Activated naive CD8-positive, alpha-beta T cell treated with anti-CD3 and anti-CD28 coated beads, Interleukin-2, amount 50 U/mL, for 16 hours (primary cell): ENCODE measurements at places on chromosomes 4 and X.
A peak's percentile ranks its signal among the peaks of the same experiment; 100 is the strongest.

DNA sequence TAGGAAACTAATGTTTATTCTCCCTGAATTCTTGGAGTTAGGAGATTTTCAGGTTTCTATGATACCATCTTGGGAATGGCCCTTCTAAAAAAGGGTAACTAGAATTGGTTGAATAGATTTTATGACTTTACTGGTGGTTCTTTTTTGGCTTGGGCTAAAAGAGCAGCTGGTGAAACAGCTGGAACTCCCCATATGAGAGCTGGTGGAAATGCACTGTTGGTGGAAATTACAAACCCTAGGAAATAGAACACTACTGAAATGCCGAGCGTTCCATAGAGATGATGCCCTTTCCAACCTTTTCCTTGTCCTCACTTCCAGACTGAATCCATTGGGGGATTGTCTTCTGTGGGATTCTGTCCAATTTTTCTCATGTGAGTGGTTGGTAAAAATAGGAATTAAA, 139.5 kb downstream of the STIM2 start:
- DNase-seq, result no peak

- DNase-seq, result no peak
These were observed 52.8 kb upstream of the CD99 start for GRCh38 chrX:2638279-2638678.

DNA sequence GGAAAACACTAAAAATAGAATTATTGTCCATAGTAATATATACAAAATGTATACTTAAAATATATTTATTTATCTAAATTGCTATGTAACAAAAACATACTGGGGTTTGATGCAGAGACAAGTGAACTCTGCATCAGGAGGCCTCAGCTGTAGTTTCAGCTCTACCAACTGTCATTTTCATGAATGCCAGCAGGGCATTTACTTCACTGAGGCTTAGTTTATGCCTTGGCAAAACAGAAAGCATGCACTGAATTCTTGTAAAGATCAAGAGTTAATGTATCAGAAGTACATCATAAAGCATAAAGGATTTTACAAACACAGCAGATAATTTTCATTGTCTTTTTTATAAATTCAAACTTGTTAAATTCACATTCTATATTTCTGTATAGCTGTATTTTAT, 577.0 kb downstream of the C4orf33 start:
- DNase-seq, result no peak

- DNase-seq, result no peak
These were observed 662.0 kb upstream of the FRG1 start for GRCh38 chr4:189278597-189279165.

GRCh38 chrX:68114573-68115129, 318.6 kb downstream of the OPHN1 start:
- no peak for DNase-seq

GRCh38 chr4:119106036-119107000, 29.3 kb upstream of the MYOZ2 start:
- DNase-seq, result no peak

DNA sequence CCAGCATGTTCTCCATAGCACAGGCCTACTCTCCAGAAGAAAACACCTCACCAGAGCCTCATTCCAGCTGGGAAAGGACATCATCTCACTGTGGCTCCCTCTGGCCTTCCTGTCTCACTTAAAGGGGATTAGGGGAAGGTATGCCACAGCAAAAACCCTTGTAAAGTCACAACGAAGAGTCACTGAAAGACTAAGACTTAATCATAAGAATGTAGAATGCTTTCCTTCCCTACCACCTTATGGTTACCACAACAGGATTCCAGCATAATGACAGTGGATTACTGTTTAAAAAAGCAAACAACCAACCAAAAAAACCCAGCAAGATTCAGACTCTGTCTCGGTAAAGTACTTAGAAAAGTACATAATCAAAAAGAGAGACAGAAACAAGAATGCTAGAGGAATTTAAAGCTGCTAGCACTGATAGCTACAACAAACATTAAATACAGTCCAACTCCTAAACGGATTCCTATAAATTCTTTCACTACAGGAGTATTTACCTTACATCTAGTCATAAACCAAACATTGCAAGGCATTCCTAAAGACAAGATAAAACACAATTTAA, 75.1 kb downstream of the BANK1 start:
- no peak for DNase-seq

- DNase-seq, result no peak
These were observed 63.1 kb downstream of the RELL1 start for GRCh38 chr4:37623125-37623524.

GRCh38 chrX:46686003-46686645, 72.8 kb downstream of the SLC9A7 start:
- DNase-seq, result peak; percentile 1

- no peak for DNase-seq
These were observed 211.9 kb upstream of the EOLA2 start for GRCh38 chrX:150150076-150150779.

GRCh38 chrX:113868177-113868576, 715.7 kb upstream of the HTR2C start:
- DNase-seq, result no peak
